ENCODE measurements at places on chromosomes 6 and 20. TPM values are rescaled to one million over a fixed set of nuclear protein-coding genes. Genes with fewer than 3 reads are reported as not detected.

DNA sequence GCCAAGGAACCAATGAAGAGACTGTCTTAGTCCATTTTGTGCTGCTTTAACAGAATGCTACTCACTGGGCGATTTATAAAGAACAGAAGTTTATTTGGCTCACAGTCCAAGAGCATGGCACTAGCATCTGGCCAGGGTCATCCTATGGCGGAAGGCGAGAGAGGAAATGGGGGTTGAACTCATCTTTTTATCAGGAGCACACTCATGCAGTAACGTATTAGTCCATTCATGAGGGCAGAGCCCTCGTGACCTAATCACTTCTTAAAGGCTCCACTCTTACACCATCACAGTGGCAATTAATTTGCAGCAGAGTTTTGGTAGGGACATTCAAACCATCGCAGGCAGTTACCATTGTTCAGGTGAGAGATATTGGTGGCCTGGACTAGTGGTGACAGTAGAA lies 8.5 kb downstream of the ARFGEF2 start:
- H3K4me3 ChIP-seq: no peak overlapping the region
- H3K4me1 ChIP-seq: peaks cover 4% of the 10 kb centered on the region
- H3K27ac ChIP-seq: no peak overlapping the region
- no peaks in the 10 kb centered on the region for H3K27me3 ChIP-seq
- no peak for DNase-seq

SERPINB1 gene
- total RNA-seq: 13.5 TPM

RAET1L gene
- total RNA-seq: not detected

DNA sequence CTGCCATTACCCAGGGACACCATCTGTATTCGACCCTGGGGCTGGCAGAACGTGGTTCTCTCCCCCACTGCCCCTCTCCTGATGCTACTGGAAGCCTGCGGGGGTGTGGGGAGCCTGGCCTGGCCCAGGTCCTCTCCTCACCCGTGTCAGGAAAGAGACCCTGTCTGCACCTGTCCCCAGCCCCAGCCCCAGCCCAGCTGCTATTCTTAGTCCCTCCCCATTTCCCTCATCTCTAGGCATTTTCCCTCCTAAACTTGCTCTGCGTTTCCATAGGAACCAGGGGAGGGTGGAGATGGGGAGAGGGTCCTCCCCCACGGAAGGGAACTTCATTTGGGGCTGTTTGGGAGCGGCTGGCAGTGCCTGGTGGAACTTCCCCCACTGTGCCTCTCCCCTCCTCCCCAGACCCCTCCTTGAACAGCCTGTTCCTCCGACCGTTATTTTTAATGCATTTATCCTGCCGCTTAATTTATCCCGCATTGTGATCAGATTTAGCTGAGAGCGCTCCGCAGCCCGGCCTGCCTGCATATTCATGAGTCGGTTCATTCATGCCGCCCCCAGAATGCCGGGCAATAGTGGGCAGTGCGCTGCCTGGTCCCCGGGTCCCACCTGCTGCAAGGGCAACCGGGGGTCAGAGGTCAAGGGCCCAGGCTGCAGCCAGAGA lies 31.8 kb upstream of the DLGAP4 start:
- no peaks in the 10 kb centered on the region for H3K4me1 ChIP-seq
- DNase-seq: no peak
- no peaks in the 10 kb centered on the region for H3K27me3 ChIP-seq
- H3K27ac ChIP-seq: no peak overlapping the region
- no peak overlapping the region for H3K4me3 ChIP-seq

- DNase-seq: no peak
- H3K27ac ChIP-seq: peak overlapping the region; percentile 68
- H3K27me3 ChIP-seq: no peaks in the 10 kb centered on the region
- H3K4me1 ChIP-seq: peaks cover 7% of the 10 kb centered on the region
- no peaks in the 10 kb centered on the region for H3K36me3 ChIP-seq
Measured at GRCh38 chr6:170175644-170176135, 115.2 kb downstream of the DLL1 start.

Measured in ovary (tissue), 10 donors.